Stimulated activated CD4-positive, alpha-beta T cell treated with anti-CD3 and anti-CD28 coated beads, Interleukin-1b, Interleukin-23, amount 100 ng/mL, for 48 hours (primary cell): ENCODE measurements at places on chromosomes 3 and 15.

- no peak for DNase-seq
Observed at GRCh38 chr3:22893644-22894325, 309.3 kb upstream of the UBE2E2 start.

- no peak for DNase-seq
Observed at GRCh38 chr3:150232992-150233451, 175.1 kb upstream of the TSC22D2 start.

DNA sequence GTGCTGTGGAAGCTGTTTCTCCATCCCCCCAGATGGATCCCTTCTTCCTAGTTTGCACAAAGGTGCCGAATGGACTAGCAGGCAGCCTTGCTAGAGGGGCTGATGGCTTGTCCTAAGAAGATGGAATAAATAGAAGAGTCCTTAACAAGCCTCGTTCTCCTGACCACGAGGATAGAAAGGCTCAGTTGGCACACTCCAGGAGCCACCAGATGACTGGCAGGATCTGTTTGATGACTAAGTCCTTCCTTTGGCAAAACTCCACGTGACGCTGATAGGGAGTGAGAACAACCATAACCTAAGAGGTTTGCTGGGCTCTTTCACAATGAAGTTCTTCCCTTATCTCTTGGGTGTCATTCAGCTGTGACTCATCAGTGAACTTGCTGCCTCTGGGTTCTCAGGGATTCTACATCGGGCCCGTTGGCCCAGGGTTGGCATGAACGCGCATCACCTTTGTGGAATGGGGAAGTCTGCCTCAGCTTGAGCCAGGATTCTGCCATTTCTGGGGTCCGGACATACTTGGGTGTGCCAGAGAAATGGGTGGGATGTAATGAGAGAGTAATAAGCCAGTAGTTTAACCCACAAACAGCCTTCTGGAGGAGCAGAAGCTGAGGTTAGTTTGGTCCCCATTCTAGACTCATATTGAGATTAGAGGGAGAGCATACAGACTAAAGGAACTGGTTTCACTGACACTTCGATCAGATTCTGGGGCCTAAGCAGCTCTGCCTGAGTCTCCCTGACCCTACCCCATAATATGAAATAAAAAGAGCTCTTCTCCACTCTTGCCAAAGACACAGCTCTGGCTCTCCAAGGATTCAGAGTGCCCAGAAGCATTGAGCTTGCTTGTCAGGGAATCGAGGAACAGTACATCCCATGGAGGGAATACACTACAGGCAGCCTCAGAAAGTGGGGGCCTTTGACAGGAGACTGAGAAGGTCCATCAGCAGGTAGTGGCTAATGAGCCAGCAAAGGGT is 2.0 kb upstream of the MELTF start:
- peak; percentile 60 for DNase-seq

- DNase-seq: no peak
Observed at GRCh38 chr3:192931825-192932224, 14.2 kb upstream of the MB21D2 start.

DNA sequence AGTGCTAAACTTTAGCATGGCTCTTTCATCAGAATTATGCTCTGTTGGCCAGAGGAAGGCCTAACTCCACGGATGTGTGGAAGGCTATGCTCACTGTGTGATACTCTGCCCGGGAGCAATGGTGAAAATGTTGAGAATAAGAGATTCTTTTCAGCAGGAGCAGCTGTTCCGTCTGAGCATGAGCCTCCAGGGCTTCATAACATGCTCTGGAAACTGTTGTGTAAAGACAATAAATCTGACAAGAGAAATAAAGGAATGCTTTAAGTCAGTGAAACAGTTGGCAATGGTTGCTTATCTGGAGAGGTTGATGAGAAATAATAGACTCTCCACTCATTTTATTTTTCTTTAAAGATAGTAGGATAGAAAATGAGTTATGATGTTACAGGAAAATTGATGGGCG is 269.8 kb downstream of the DIPK2A start:
- no peak for DNase-seq

GRCh38 chr15:70627734-70628548 is 135.4 kb downstream of the UACA start:
- DNase-seq: no peak

DNA sequence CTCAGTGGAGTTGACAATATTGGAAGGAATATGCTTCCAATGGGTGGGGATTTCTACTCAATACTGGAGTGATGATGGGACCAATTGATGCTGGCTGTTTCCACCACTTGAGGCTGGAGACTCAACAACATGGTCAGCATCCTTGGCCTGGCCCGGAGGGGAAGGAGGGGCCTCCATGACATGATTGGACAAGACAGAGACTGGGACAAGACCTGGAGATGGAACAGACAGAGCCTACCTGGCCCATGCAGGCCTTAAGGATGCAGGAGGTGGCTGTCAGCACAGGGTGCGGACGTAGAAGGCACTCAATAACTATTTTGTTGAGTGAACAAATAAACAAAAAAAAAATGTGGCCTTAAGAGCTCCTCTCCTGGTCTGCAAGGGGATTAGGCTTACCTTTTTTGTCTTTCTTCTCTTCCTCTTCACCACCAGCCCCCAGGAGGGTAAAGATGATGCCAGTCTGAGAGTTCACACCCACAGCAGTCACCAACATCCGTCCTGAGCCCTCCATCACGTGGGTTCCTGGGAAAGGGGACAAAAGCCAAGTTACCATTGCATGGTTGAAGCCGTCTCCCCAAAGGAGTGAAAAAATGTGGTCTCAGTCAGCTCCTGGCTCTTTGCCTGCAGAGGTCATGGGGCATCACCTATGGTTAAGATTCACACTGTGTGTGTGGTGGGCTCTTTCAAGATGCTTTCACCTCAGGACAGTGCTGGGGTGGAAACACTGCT is 67.1 kb upstream of the SEC13 start:
- no peak for DNase-seq
